ENCODE measurements at places on chromosomes 11 and 22.

DNA sequence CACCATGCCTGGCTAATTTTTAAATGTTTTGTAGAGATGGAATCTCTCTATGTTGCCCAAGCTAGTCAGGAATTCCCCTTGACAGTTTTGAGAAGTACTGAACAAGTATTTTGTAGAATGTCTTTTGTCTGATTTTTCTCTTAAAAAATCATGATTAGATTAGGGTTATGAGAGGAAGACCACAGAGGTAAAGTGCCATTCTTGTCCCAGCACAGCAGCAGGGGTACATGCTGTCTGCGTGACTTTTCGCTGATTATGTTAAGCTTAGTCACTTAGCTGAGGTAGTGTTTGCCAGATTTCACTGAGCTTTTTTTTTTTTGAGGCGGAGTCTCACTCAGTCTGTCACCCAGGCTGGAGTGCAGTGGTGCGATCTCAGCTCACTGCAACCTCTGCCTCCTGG lies 13.6 kb upstream of the NUP160 start:
- DNase-seq = no peak

- peak; percentile 13 for DNase-seq
Observed at GRCh38 chr11:13216019-13216710, 61.4 kb upstream of the BMAL1 start.

- no peak for DNase-seq
Observed at GRCh38 chr22:35312198-35313059, 12.7 kb downstream of the TOM1 start.

GRCh38 chr11:7889985-7890384 lies 41.1 kb downstream of the OR10A6 start:
- no peak for DNase-seq

DNA sequence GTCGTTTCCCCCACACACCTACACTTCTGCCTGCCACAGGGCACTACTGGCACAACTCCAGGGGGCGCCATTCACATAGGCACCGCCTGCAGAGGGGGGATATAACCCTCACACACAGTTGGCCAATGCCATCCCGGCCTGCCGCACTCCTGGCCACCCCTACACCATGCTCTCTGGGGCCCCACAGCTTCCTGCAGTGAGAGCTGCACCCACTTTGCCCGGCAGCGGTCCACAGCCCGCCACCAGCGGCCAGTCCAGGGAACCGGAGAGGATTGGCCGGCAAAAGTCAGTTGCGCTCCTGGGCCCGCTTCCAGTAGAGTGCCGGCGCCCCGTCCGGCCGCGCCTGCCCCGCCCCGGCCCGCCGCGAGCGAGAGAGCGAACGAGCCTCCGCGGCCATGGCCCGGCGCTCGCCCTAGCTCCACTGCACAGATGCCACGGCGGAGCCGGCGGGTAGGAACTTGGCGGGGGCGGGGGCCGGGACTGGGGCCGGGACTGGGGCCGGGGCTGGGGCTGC lies 25.6 kb upstream of the SUSD2 start:
- peak; percentile 28 for DNase-seq

- DNase-seq = no peak
Observed at GRCh38 chr11:113992459-113993110, 17.7 kb downstream of the HTR3A start.

GRCh38 chr11:132263241-132263640 lies 892.8 kb downstream of the NTM start:
- DNase-seq = no peak

DNA sequence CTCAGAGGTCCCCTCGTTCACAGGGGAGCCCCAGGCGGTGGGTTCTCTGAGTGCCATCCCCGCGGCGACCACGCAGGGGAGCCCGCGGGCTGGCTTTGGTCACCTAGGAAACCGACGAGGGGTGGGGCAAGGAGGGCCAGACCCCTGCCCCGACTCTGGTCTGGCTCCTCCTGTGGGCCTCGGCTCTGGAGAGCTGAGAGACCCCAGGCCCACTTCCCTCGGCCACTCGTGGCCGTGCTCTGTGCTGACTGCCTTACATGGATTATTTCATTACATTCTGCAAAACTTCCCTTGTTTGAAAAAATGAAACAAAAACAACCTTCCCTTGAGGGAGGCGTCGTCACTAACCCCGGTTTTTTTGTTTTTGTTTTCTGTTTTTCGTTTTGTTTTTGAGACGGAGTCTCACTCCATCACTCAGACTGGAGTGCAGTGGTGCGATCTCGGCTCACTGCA lies 15.1 kb upstream of the CYTH4 start:
- peak; percentile 78 for DNase-seq

GRCh38 chr11:128022007-128022368 lies 565.4 kb downstream of the ETS1 start:
- no peak for DNase-seq

DNA sequence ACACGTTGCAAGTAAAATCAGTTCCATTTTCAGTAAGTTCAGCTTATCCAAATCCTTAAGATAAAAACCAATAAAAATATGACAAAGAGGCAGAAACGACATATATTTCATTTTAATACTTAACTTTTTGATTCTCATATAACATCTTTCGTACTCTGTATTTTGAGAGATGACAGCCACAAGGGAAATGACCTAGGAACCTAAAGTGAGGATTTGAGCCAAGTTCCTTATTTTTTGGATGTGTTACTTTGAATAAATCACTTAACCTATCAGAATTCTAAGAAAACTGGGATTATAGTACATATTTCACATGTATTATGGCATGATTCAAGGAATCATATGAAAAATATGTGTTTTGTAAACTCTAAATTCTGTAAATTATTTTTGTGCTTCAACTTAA lies 143.6 kb upstream of the TRPC6 start:
- DNase-seq = no peak

GRCh38 chr11:76266286-76267100 lies 60.2 kb upstream of the WNT11 start:
- DNase-seq = no peak

DNA sequence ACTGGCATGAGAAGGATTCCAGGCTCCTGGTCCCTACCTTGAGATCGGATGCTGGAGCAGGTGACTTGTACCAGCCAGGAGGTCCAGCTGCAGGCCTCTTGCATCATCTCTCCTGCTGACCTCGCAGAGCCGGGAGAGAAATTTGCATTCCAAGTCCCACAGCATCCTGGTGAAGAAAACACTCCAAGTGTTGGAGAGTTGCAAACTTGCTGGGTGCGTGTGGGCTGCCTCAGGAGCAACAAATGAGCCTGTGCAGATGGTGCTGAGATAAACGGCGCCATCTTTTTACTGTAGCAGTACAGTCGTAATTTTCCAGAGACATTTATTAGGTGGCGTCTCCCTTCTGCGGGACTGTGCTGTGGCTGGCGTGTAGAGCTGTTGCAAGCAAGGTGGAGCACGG lies 32.1 kb upstream of the ZBTB16 start:
- no peak for DNase-seq

DNA sequence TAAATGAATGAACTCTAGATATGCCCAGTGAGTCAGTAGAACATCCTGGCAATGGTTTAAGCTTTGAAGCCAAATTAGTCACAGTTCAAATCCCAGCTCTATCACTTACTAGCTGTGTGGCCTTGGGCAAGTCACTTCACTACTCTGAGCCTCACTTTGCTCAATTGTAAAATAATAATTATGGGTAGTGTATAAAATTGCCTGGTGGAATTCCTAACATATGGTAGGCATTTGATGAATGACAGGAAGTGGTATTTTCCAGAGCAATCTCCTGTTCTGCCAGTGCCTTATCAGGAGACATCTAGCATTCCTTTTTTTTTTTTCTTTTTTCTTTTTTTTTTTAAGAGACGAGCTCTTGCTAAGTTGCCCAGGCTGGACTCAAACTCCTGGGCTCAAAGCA lies 13.0 kb downstream of the SCN4B start:
- DNase-seq = no peak

DNA sequence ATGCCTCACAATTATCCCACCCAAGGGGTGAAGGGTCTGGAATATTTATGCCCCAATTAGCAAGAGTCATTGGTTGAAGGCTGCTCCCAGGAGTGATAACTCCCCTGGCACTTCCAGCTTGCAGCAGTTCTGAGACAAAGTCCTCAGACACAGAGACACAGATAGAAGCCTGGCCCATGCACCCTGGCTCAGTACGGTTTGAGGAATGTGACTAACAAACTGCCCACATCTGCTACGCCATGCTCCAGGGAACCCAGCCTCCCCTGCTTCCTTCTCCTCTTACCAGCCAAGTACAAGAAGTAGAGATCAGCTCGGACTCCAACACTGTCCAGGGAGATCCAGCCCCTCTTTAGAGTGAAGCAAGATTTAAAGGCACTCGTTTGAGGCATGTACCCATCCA lies 48.5 kb upstream of the BMAL1 start:
- DNase-seq = no peak

GRCh38 chr11:62179995-62180394 lies 10.0 kb upstream of the SCGB1D1 start:
- DNase-seq = no peak

GRCh38 chr11:117911694-117912093 lies 17.5 kb downstream of the TMPRSS13 start:
- DNase-seq = no peak

DNA sequence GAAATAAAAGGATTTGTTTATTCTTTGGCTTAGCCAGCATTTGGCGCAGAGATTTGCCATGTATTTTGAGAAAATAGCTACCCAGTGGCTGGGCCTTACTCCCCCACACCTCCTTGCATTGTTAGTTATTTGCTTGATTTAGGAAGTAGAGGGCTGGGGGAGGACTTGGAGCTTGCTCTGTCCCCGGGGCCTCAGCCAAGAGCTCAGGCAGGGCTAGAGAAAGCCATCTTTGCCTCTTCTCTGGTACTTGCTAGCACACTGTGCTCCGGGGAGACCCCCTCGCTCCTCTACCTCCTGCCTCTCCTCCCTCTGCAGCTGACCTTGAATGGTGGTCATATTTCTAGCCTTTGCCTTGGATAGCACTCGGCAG lies 93.0 kb downstream of the SCN3B start:
- no peak for DNase-seq

DNA sequence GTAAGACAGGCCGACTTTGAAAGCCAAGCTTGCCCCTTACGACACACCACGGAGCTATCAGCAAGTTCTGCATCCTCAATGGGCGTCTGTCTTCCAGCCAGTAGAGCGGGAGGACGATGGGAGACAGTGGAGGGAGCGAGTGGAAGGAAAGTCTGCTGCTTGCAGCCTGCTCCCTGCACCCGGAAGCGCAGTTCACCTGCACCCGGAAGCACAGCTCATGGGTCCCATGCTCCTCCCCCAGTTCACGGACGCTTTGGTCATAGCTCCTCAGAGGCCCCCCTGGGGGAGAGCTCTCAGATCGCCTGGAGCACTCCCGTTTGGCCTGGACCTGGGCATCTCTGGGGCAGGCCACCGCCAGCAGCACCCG lies 51.3 kb downstream of the FBLN1 start:
- DNase-seq = no peak

- no peak for DNase-seq
Observed at GRCh38 chr22:22983816-22984215, 86.5 kb upstream of the GNAZ start.

DNA sequence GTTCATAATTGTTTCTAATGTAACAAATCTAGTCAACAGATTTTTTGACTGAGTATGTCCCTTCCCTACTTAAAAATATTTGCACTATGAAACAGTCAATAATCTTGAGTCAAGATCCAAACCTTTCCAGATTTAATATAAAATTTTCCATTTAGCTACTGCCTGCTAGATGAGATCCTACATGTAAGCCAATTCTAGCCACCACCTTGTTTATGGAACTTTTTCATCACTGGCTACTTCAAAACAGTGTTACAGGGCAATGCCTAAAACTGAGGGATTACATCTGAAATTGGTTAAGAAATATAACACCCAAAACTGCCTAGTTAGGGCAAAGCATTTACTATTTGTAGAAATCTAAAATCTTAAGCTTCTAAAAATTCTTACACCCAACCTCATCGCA lies 10.5 kb upstream of the FUT4 start:
- no peak for DNase-seq

- DNase-seq = no peak
Observed at GRCh38 chr11:83475760-83476159, 189.6 kb upstream of the CCDC90B start.

- DNase-seq = no peak
Observed at GRCh38 chr11:86630229-86630981, 42.0 kb downstream of the ME3 start.

- no peak for DNase-seq
Observed at GRCh38 chr11:296171-297050, 2.9 kb downstream of the IFITM5 start.

- DNase-seq = no peak
Observed at GRCh38 chr11:73536961-73537360, 61.0 kb downstream of the FAM168A start.

DNA sequence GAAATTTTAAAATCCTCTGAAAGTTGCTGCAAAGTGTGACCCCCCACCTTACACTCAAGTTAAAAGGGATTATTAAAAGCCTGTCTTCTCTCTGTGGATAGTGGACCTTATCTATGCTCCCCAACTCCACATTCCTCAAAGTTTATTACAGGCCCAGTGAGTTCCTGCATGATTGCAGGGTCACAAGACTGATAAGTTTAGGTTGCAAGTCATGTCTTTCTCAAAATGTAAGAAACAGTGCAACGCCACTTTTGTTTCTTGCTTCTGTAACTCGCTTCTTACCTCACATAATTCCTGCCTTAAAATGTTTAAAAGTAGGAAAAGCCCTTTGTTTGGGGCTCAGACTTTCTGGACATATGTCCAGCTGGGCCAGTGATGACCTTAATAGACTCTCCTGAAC lies 38.4 kb upstream of the GLYAT start:
- DNase-seq = no peak

DNA sequence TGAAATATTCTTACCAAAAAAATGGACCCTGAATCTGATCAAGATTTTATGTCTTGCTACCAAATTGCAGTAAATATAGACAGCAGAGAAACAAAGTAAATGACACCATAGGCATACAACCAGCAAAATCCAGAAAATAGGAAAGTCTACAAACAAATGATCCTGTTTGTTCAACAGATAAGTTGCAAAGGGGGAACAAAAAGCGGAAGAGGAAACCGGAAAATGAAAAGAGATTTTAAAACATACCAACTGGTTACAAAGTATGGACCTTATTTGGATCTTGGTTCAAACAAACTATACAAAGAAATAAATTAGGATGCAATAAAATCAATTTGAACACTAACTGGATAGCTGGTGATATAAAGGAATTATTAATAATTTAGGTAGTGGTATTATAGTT lies 92.0 kb downstream of the TMPRSS5 start:
- DNase-seq = no peak

GRCh38 chr11:108538022-108538424 lies 39.8 kb upstream of the POGLUT3 start:
- DNase-seq = no peak

GRCh38 chr11:107752949-107753822 lies 41.3 kb upstream of the SLN start:
- DNase-seq = no peak
